ENCODE measurements at places on chromosomes 7 and 10.

DNA sequence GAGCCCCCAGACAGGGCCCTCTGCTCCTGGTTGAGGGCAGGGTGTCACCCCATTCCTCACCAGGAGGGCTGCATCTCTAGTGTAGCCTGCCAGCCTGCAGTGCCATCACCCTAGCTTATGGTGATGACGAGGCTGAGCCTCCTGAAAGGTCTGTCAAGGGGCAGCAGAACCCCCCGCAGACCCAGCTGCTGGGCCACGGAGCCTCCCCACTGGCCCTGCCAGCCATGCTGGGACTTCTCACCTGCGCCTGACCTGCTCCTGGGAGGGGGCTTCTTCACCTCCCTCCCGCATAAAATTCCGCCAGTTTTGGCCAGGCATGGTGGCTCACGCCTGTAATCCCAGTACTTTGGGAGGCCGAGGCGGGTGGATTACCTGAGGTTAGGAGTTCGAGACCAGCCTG is 40.4 kb upstream of the RASGEF1A start:
- DNase-seq: no peak

DNA sequence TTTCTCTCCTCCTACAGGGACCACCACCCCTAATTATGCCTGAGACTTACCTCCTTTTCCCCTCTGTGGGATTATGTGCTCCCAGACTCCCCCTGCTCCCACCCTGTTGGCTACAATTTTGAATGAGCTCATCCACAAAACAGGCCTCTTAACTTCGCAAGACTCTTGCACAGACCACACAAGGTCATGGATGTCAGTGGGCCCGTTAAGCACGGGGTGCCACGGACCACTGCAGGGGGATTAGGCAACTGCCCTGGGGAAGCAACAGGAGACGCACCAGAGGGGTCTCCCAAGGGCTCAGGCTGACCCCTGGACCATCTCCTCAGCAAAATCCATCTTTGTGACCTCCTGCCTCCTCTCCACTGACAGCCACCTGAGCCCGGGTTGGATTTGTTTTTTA is 42.1 kb upstream of the COL13A1 start:
- DNase-seq: no peak

GRCh38 chr10:127151541-127151940 is 44.9 kb downstream of the INSYN2A start:
- no peak for DNase-seq

GRCh38 chr7:79806161-79806734 is 328.4 kb upstream of the GNAI1 start:
- no peak for DNase-seq

- no peak for DNase-seq
Measured at GRCh38 chr7:49885593-49886285, 112.3 kb downstream of the VWC2 start.

DNA sequence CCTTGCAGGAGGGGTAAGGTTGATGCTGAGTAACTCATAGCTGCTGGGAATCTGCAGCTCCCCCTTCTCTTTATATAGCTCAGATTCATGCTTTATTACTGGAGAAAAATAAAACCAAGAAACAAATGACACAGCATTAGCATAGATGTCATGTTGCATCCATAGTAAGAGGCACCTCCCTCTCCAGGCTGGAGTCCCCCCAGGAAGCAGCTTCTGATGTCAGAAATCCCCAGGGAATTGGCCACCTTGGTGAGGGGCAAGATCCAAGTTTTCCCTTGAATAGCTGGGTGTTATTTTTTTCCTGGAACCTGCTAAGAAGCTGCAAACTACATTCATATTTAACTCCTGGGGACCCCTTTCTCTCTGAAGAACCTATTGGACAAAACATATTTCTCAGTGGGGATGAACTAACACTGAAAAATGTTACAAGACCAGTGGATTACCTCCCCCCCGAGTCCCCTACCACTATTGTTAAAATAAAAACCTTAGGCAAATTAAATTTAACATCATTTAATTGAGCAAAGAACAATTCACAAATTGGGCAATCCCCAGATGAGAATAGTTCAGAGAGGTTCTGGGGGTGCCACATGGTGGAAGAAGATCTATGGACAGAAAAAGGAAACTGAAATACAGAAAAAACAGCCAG is 163.7 kb upstream of the NAMPT start:
- no peak for DNase-seq

GRCh38 chr7:84529480-84530205 is 335.1 kb upstream of the SEMA3A start:
- no peak for DNase-seq

DNA sequence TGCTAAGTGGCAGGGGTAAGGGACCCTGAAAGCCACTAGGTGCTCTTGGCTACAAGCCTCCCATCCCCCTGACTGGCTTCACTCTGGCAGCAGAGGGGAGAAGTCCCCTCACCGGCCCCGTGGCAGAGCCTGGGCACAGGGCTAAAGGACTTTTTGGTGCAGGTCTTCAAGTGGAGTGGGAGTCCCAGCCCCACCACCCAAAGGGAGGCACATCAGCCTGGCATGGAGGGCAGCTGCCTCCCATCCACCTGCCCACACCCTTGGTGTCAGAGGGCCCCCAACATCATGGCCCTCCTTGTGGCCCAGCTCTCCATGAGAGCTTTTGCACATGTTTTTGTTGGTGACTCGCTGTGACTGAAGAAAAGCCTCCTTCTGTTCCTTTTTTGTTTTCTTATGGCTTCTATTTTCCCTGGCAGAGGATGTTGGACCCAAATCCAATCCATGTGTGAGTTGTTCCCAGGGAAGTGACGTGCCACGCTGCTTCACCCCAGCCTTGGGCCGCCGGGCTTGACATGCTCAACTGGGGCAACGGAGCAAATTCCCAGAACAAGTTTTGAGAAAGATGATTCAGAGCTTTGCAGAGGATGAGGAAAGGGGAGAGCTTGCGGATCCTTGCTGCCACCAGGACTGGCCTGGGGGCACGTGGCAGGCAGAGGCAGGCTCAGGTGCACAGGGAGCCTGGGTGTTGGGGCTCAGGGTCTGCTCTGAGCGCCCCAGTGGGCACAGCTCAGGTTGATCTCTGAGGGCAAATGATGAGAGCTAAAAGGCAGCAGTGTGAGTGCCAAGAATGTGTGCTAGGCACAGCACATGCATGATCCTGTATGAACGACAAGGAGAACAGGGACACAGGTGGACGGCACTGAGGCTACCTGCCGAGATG is 1.9 kb upstream of the AEBP1 start:
- no peak for DNase-seq

DNA sequence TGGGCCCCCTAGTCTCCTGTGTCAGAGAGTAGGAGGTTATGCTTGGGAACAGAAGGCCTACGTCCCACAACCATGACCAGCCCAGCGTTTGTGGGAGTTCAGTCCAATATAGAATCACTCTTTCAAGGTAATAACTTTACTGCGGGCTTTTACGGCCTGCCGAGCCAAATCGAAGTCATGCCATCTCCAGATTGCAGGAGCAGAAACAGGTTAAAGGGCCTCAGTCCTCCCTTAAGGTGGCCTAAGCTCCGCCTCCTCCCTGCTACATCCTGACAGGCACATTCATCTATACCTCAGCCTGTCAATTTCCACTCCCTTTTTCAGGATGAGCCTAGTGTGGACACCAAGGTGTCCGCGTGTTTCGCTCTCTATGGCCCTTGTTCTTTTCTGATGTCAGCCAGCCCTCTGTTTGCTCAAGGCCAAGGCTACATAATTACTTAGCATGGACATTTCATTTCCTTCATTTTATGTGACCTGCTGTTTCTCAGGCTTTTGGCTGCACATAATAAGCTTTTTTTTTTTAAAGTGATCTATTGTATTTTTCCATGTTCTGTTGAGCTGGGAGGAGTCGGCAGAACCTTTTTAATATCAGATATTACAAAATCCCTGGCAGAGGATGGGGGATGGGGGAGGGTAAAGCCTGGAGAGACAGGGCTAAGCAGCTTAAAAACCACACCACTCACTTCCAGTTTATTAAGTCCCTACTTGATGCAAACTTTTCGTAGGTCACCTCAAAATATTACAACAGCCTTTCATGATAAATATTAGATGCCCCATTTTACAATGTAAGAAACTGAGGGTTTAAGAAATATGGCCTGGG is 84.6 kb downstream of the CACNB2 start:
- no peak for DNase-seq

- DNase-seq: no peak
Measured at GRCh38 chr10:122931088-122931906, 20.9 kb downstream of the FAM24A start.

- DNase-seq: peak; percentile 65
Measured at GRCh38 chr7:55255496-55256445, 109.4 kb upstream of the LANCL2 start.
